ENCODE measurements at places on chromosomes 16 and 17.

DNA sequence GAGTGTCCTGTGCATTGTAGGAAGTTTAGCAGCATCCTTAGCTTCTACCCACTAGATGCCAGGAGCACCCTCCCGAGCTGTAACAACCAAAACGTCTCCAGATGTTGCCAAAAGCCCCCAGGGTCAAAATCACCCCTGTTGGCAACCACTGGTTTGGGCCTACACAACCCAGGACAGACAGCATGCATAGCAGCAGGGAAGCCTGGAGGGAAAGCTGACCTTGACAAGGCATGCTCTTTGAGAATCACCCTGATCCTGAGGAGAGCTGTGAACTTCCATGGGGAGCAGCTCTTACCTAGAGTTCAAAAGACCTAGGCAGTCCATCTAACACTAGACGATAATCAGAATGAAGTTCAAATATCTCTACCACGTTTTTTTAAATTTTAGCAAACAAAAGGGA lies 9.2 kb downstream of the SKAP1 start:
- DNase-seq: no peak

- DNase-seq: no peak
Observed at GRCh38 chr16:69903865-69904415, 47.2 kb upstream of the CLEC18A start.

- no peak for DNase-seq
Observed at GRCh38 chr17:29145289-29146073, 34.7 kb downstream of the MYO18A start.

GRCh38 chr17:63954402-63955063 lies 18.2 kb downstream of the SCN4A start:
- DNase-seq: no peak

DNA sequence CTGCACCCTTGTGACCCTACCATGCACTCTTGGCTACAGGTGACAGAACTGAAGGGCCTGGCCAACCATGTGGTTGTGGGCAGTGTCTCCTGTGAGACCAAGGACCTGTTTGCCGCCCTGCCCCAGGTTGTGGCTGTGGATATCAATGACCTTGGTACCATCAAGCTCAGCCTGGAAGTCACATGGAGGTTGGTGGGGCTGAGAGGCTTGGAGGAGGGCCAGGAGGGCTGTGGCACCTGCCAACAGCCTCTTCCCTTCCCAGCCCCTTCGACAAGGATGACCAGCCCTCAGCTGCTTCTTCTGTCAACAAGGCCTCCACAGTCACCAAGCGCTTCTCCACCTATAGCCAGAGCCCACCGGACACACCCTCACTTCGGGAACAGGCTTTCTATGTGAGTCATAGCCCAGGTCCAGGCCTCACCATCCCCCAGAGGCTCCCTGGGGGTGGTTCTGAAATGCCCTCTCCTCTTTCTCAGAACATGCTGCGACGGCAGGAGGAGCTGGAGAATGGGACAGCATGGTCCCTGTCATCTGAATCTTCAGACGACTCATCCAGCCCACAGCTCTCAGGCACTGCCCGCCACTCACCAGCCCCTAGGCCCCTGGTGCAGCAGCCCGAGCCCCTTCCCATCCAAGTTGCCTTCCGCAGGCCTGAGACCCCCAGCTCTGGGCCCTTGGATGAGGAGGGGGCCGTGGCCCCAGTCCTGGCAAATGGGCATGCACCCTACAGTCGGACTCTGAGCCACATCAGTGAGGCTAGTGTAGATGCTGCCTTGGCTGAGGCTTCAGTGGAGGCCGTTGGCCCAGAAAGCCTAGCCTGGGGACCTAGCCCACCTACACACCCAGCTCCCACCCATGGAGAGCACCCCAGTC lies 13.0 kb downstream of the RIPOR1 start:
- peak; percentile 61 for DNase-seq

All from RWPE1 (cell line).